EH (cell line): ENCODE measurements at places on chromosomes 2 and 18.

DNA sequence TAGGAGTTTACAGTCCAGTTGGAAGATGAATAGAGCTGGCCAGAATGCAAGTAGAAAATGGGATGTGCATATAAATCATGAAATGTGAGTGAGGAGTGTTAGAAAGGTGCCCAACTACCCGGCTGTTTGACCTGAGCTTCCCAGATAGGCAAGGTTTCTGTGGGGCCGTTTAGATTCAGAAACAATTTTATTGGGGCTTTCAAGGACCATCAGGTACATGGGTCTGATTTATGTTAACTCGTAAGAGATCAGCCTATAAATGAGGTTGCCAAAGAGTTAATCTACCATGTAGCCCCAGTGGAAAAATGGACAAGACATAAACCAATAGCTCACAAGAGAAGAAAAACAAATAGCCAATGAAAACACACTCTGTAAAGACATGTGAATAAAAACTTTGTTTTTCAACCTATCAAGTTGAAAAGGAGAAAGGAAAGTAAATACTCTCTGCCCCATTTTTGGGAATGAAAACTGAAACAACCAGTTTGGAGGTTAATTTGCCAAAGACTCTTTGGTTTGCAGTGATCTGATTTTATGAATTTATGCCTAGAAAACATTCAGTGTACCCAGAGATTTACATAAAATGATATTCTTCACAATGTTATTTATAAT lies 77.4 kb downstream of the TMEM247 start:
- DNase-seq, result no peak

DNA sequence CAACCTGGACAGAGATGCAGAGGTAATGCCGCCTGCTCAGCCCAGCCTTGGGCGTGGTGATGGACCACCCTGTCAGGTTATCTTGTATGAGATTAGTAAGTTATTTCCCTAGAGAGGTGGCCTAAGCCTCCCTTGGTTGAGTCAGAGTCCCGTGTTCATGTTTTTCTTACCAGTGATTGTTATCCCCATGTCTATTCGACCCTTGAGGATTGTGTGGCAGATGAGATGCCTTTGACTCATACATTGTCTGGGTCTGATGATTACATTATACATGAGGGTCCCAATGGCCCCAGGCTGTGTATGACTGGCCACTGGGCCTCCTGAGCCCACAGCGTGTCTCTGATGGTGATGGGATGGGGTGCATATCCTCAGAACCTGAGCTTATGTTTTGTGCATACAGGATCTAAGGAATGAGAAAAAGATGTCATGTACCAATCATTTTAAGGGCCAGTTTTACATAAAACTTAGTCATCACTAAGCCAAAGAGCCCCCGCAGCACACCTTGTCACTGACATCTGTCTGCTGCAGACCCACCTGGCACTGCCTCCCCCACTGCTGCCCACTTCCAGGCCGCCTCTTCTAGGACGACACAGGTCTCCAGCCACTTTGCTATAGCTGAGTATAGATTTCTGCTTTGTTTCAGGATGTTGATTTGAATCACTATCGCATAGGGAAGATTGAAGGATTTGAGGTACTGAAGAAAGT lies 7.7 kb downstream of the PPP1R7 start:
- DNase-seq, result peak; percentile 12

DNA sequence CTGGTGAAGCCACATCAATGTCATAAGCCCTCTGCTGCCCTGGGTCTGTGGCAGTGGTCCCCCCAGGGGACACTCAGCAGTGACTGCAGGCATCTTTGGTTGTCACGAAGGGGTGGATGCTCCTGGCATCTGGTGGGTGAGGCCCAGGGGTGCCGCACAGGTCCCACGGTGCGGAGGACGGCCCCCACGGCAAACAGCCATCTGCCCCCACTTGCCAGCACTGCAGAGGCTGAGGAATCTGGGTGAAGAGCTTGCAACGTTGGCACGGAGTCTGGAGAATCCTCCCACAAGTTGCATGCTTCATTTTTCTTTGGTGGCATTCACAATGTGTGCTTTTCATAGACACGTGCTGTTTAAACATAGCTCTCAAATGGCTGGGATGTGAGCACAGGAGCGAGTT lies 105.1 kb upstream of the PXDN start:
- DNase-seq, result no peak

- DNase-seq, result peak; percentile 90
Measured at GRCh38 chr2:241009601-241010530, 11.4 kb downstream of the SNED1 start.

GRCh38 chr2:47003641-47004427 lies 88.2 kb upstream of the MCFD2 start:
- peak; percentile 59 for DNase-seq
